ENCODE measurements at places on chromosomes 6 and 20. TPM values are rescaled to one million over a fixed set of nuclear protein-coding genes. Genes with fewer than 3 reads are reported as not detected.

DNA sequence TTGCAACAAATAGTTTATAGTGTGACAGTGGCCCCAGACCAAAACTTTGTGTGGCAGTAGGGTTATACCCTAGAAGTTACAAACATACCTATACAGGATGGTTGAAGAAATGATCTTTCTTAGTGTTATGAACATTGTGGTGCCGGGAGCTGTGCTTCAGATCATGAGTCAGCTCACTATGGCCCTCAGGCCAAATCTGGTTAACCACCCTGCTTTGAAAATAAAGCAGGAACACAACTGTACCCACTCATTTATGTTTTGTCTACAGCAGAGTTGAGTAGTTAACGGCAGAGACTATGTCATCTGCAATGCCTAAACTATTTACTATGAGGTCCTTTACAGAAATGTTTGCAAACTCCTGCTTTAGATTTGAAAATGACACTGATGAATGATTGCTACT lies 24.3 kb downstream of the AKAP7 start:
- DNase-seq: no peak

DNA sequence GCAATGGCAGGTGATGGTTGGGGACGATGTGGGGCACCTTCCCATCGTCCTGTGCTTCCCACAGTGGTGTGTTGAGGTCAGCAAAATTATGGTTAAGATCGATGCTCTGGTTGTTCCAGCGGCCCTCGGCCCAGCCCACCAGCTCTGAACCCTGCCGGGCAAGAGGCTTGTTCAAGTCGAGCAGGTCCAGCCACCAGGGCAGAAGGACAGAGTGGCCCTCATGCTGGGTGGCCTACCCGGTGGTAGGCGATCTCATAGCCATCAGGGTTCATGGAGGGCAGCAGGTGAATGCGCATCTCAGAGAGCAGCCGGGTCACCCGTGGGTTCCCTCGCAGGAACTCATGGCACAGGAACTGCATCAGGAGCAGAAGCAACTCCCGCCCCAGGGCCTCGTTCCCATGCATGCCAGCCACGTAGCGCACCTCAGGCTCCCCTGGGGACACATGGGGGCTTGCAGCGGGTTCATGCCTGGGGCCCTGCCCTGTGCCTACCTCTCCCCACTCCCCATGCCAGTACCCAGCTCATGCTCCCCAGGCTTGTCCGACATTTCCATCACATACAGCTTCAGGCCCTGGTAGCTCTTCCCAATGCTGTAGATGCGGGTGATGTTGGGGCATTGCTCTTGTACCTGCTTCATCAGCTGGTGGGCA lies 4.3 kb downstream of the CPXM1 start:
- DNase-seq: no peak

- no peak for DNase-seq
Measured at GRCh38 chr6:168926306-168926705, 327.3 kb downstream of the THBS2 start.

DNA sequence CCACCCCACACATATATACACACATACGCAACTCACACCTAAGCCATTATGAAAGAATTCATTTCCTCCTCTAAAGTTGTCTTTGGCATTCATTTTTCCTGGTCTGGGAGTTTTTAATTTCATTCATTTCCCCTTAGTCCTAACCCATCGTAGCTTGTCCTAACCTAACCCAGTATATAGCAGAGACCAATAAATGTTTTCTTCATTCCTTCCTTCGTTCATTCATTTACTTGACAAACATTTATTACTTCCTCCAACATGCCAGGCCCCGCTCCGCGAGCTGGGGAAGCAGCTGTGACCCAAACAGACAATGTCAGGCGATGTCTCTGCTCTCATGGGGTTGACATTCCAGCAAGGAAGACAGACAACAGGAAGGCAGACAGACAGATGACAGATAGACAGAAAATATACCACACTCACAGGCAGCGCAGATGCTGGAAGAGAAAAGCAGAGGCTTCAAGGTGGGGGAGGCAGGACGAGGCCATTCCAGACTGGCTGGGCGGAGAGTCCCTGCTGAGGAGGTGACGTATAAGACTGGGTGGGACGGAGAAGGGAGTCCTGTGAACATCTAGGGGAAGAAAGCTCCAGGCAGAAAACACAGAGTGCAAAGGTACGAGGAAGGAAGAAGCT lies 33.7 kb upstream of the SIRPA start:
- DNase-seq: no peak

- peak; percentile 72 for DNase-seq
Measured at GRCh38 chr6:14743474-14744211, 502.2 kb upstream of the JARID2 start.

- DNase-seq: no peak
Measured at GRCh38 chr6:10862361-10862760, 19.5 kb downstream of the GCM2 start.

GRCh38 chr20:47740862-47741184 lies 44.5 kb downstream of the SULF2 start:
- DNase-seq: no peak

DNA sequence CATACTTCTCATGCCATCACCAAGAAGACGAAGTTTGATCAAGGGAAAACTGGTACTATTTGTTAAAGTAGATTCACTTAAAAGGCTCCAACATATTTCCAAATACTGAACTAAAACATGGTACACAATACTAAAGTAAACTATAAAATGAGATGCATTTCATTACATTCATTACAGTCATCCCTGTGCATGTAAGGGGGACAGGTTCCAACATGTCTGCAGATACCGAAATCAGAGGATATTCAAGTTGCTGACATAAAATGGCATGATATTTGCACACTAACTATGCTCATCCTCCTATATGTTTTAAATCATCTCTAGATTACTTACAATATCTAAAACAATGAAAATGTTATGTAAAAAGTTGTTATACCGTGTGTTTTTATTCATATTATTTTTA lies 893.9 kb upstream of the MANEA start:
- no peak for DNase-seq

DNA sequence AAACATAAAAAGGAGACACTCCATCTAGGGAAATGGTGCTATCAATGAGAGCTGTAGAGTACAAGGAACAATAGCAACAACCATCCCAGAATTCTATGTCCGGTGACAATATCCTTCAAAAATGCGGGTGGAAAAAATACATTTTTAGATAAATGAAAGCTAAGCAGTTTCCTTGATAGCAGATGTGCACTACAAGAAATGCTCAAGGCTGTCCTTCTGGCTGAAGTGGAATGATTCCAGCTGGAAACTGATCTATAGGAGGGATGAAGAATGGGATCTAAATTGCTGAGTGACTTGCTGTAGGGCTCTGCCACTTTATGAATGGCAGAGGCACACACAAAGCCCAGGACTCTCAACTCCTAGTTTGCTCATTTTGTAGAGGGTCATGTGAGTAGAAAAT lies 763.1 kb downstream of the C6orf118 start:
- no peak for DNase-seq

- no peak for DNase-seq
Measured at GRCh38 chr20:57160985-57161384, 105.5 kb downstream of the BMP7 start.

DNA sequence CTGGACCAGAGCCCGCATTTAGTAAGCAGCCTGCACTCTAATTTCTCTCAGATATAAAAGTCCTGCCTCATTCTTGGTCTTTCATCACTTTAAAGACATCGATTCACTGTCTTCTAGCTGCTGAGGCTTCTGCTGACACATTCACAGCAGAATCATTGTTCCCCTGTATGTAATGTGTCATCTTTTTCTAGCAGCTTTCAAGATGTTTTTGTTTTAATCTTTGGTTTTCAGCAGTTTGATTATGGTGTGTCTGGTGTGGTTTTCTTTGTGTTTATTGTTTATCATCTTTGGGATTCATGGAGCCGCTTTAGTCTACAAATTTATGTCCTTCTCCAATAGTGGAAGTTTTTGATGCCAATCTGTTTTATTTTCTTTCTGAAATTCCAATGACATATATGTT lies 157.3 kb upstream of the STMND1 start:
- DNase-seq: no peak

DNA sequence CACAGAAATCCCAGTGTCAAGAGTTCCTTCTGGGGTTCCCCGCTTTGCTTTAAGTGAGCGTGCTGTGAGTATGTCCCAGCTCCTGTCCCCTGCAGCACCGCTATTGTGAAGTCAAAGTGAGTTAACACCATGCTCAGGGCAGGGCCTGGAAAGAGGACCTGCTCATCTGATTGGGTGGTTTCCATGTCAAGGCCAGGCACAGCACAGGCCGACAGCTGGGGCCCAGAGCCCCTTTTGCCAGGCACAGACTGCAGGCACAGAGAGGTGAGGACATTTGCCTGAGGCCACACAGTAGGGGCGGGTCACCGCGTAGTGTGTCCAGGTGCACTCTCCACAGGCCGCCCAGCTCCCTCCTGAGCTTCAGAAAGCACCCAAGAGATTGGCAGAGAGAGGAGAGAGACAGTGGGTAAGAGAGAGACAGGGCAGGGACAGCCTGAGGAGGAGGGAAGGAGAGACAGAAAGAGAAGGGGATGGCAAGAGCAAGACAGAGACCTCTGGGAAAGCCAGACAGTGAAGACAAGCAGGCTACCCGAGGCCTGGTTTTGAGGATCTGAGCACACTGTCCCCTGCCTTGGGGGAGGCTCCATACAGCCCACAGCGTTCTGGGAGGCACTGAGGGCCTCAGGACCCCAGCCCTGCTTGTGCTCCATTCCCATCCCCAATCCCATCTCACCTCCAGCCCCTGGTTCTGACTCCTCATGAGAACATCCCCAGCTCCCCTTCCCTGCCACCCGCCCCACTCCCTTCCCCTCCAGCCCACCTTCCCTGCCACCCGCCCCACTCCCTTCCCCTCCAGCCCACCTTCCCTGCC lies 6.5 kb upstream of the BPIFB1 start:
- DNase-seq: no peak

- DNase-seq: no peak
Measured at GRCh38 chr20:52948491-52948890, 23.7 kb upstream of the TSHZ2 start.

GRCh38 chr20:7912551-7912950 lies 27.7 kb downstream of the HAO1 start:
- DNase-seq: no peak

- DNase-seq: no peak
Measured at GRCh38 chr6:69863766-69864165, 2.6 kb upstream of the COL19A1 start.

- DNase-seq: peak; percentile 59
Measured at GRCh38 chr6:166411721-166412151, 29.0 kb upstream of the MPC1 start.

GRCh38 chr6:111550195-111550594 lies 55.5 kb downstream of the TRAF3IP2 start:
- DNase-seq: no peak

DNA sequence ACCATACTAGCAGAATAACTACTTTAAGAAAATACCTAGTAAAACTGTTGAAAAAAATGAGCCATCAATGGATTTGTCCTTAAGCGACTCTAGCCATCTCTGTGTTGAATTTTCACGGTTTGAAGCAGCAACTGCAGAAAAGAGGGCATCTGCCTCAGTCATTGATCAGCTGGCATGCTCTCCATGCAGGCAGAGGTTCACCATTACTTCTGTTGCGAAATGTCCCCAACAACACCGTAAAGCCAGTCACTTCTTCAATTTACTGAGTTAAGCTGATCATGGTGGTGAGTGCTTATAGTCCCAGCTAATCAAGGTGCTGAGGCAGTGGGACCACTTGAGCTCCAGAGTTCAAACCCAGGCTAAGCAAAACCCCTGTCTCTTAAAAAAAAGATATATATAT lies 11.1 kb downstream of the TPD52L1 start:
- DNase-seq: no peak

GRCh38 chr20:24489193-24489592 lies 19.8 kb downstream of the SYNDIG1 start:
- DNase-seq: no peak

GRCh38 chr20:48789185-48789668 lies 38.6 kb downstream of the PREX1 start:
- no peak for DNase-seq

DNA sequence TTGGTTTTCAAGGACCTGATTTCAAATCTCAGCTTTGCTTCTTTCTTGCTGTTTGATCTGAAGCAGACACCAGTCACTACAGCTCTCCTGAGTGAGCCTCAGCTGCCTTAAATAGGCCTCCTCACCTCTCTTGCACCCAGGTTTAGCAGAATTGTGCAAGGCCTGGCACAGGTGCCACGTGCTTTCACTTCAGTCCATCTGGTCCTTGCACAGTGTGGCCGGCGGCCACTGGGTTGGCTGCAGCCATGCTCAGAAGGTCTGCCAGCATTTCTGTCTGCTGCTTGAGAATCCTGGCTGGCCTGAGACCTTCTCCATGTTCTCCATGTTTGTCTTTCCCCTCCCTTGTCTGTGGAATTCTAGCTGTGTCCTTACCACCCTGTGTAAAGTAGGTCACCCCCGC lies 14.5 kb upstream of the DAAM2 start:
- no peak for DNase-seq

GRCh38 chr6:154447954-154448353 lies 62.5 kb downstream of the CNKSR3 start:
- DNase-seq: no peak

DNA sequence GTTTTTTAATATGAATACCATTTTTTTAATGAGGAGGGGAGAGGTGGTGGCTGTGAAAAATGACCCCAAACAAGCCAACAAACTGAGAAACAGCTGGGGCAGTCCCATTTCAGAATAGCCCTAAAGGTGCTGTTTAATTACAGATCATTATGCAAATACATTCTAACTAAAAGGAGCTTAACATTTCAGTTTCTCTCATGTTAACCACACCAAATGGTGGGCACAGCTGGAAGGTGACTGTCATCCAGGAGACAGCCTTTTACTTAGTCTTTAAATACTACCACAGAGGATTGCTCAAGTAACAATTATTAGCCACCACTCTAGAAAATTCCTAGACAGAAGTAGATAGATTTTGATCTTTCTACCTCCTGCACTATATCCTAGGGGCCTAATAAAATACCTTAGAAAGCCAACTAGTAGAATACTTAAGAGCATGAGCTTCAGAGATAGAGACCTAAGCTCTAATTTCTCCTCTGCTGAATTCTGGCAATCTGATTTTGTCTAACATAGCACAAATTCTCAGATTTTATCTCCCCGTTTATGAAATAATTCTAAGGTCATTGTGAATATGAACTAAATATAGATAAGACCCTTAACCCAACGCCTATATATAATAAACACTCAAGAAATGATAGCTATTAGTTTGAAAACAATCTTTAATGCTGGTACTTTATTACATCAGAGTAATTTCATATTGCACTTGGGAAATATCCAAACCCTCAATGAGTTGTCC lies 615.1 kb upstream of the NRSN1 start:
- DNase-seq: no peak

The C6orf15 gene
- not detected for total RNA-seq

The RAB44 gene
- 0.15 TPM for total RNA-seq

The PRR18 gene
- total RNA-seq: not detected

The TFAP2B gene
- not detected for total RNA-seq

The FRMD1 gene
- not detected for total RNA-seq

The PPP1R3G gene
- 0.05 TPM for total RNA-seq

The ZNF343 gene
- total RNA-seq: 8.9 TPM

The NOTCH4 gene
- 0.20 TPM for total RNA-seq

The GGTLC1 gene
- total RNA-seq: not detected

The MOG gene
- not detected for total RNA-seq

The SNX21 gene
- 0.87 TPM for total RNA-seq

The KLC4 gene
- 17.0 TPM for total RNA-seq

The AK9 gene
- total RNA-seq: 3.4 TPM

The CAPN11 gene
- 2.5 TPM for total RNA-seq

The CLPSL1 gene
- total RNA-seq: not detected

The E2F1 gene
- total RNA-seq: 64.9 TPM
